ENCODE measurements at places on chromosomes 3 and 15. TPM values are rescaled to one million over a fixed set of nuclear protein-coding genes. Genes with fewer than 3 reads are reported as not detected.

DNA sequence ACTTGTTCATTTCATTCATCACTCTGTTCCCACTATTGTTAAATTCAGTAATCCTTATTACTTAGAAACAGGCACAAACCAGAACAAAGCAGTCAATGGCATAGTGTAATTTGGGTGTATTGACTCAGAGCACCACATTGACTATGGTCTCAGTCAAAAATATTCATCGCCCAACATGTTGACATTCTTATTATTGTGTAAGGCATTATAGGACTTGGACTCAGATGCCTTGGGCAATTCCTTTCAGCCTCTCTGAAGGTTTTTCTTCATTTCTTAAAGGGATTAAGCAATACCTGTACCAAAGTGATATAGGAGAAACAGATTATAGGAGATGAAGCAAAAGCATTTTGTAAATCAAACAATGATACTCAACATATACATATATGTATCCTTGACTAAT, 114.7 kb upstream of the BHLHE40 start:
- H3K4me1 ChIP-seq: peaks cover 17% of the 10 kb centered on the region
- no peak overlapping the region for H3K4me3 ChIP-seq
- H3K27ac ChIP-seq: no peak overlapping the region
- no peak for DNase-seq
- H3K27me3 ChIP-seq: no peaks in the 10 kb centered on the region

DNA sequence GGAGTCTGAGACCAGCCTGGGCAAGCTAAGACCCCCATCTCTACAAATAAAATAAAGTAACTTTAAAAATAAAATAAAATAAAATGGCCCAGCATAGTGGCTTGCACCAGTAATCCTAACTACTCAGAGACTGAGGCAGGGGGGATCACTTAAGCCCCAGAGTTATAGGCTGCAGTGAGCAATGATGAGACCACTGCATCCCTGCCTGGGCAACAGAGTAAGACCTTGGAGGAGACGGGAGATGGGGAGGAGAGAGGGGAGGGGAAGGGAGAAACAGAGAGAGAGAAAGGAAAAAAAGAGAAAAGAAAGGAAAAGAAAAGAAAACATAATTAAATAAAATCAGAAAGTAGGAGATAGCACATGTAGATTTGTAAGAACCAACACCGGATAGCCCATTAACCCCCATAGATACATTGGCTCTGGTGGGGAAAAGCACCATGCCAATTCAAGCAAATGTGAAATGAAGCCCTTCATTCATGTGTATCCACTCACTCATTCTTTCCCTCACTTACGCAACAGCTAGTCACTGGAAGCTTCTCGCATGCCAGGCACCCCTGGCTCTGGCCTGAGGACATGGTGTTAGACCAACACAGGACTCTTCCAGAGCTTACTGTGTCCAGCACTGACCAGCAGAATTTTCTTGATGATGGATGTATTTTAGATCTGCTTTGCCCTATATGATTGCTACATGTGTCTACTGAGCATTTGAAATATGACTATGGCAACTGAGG, 183.2 kb downstream of the MAGI1 start:
- H3K36me3 ChIP-seq: no peaks in the 10 kb centered on the region
- no peak for DNase-seq
- no peak overlapping the region for H3K4me3 ChIP-seq
- H3K27me3 ChIP-seq: no peaks in the 10 kb centered on the region
- no peak overlapping the region for H3K27ac ChIP-seq

DNA sequence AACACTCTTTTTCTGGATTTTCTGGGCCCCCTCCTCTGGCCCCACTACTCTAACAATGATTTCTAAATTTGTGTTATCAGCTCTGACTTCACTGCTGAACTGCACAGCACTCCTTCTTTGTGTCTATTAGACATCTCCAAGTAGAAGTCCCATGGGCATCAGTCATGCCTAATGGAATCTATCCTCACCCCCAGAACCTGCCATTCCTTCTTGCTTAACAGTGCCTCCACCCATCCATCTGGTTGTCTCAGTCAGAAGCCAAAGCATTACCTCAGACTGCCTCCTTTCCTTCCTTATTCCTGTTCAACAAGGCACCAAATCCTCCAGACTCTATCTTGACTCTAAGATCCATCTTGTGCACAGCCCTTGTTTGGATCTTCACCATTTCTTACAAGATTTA, 36.2 kb downstream of the SSR3 start:
- no peak for DNase-seq
- H3K27ac ChIP-seq: no peak overlapping the region
- no peaks in the 10 kb centered on the region for H3K27me3 ChIP-seq
- no peak overlapping the region for H3K4me3 ChIP-seq
- H3K36me3 ChIP-seq: peaks cover 60% of the 10 kb centered on the region

DNA sequence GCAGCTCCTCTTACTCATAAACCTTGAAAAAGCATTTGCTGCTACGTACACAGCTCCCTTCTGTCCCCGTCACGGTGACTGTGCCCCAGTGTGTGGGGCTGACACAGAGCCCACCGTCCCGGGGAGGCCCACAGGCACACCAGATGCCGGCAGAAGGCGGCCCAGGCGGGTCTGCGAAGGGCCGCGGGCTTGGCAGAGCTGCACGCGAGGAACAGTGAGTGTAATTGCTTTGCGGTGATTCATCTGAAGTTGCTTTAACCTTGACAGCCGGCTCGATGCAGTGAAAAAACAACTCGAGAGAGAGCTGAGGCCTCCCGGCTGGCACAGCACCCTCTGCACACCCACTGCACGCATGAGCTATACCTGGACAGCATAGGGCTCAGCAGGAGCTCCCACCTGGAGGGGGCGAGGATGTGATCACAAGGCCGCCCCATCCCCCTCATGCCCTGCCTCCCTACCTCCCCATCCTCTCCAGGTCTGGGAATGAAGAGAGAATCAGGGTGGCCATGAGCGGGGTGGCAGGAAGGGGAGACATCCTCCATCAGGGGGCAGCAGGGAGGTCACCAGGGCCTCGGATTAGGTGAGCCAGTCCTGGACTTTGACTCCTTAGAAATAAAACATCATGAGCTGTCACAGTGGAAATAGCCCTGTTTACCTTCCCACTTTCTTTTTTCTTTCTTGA, 172.7 kb downstream of the MEGF11 start:
- H3K4me1 ChIP-seq: peaks cover 16% of the 10 kb centered on the region
- no peaks in the 10 kb centered on the region for H3K27me3 ChIP-seq

- peaks cover 45% of the 10 kb centered on the region for H3K4me1 ChIP-seq
- H3K27me3 ChIP-seq: no peaks in the 10 kb centered on the region
- peak overlapping the region; percentile 60 for H3K27ac ChIP-seq
- no peaks in the 10 kb centered on the region for H3K36me3 ChIP-seq
- H3K4me3 ChIP-seq: no peak overlapping the region
- DNase-seq: no peak
Observed at GRCh38 chr3:98972155-98972554, 70.7 kb upstream of the DCBLD2 start.

- no peaks in the 10 kb centered on the region for H3K4me1 ChIP-seq
- H3K27me3 ChIP-seq: no peaks in the 10 kb centered on the region
- H3K27ac ChIP-seq: no peak overlapping the region
- DNase-seq: no peak
Observed at GRCh38 chr3:31946484-31947081, 34.5 kb downstream of the OSBPL10 start.

DNA sequence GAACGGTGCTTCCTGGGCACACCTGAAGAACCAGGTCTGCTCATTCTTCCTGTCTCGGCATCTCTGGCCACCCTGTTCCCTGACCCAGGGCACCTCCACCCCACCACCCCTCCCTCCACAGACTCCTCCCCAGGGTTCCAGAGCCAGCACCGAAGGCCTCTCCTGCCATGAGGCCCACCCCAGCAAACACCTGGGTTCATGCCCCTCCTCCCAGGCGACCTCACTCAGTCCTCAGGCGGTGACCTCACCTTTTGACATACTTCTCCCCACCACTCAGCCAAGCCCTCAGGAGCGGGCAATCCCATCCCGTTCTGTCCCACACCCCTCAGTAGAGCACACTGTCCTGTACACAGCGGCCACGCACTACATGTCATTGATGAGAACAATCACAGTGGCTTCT, 72.3 kb downstream of the RPN1 start:
- no peak overlapping the region for H3K27ac ChIP-seq
- no peak overlapping the region for H3K4me3 ChIP-seq

- DNase-seq: no peak
- H3K36me3 ChIP-seq: peaks cover 17% of the 10 kb centered on the region
- no peak overlapping the region for H3K27ac ChIP-seq
Observed at GRCh38 chr3:28316226-28316625, 32.3 kb upstream of the ZCWPW2 start.

GRCh38 chr15:41659190-41659589, 1.0 kb upstream of the MGA start:
- H3K4me1 ChIP-seq: peaks cover 10% of the 10 kb centered on the region
- H3K27me3 ChIP-seq: no peaks in the 10 kb centered on the region
- no peaks in the 10 kb centered on the region for H3K36me3 ChIP-seq
- H3K4me3 ChIP-seq: no peak overlapping the region

- no peaks in the 10 kb centered on the region for H3K27me3 ChIP-seq
- H3K27ac ChIP-seq: no peak overlapping the region
- H3K36me3 ChIP-seq: peaks cover 24% of the 10 kb centered on the region
- H3K4me3 ChIP-seq: no peak overlapping the region
- no peak for DNase-seq
Observed at GRCh38 chr15:34132881-34133280, 31.0 kb downstream of the PGBD4 start.

- peaks cover 6% of the 10 kb centered on the region for H3K36me3 ChIP-seq
- no peak for DNase-seq
- H3K4me1 ChIP-seq: peaks cover 8% of the 10 kb centered on the region
- H3K27me3 ChIP-seq: no peaks in the 10 kb centered on the region
- no peak overlapping the region for H3K27ac ChIP-seq
Observed at GRCh38 chr3:98827221-98827920, 64.2 kb downstream of the ST3GAL6 start.

GRCh38 chr3:190826018-190826417, 36.5 kb downstream of the GMNC start:
- DNase-seq: no peak
- no peaks in the 10 kb centered on the region for H3K36me3 ChIP-seq
- H3K4me3 ChIP-seq: no peak overlapping the region
- no peaks in the 10 kb centered on the region for H3K4me1 ChIP-seq
- H3K27me3 ChIP-seq: no peaks in the 10 kb centered on the region

- no peak overlapping the region for H3K4me3 ChIP-seq
- no peak for DNase-seq
- H3K36me3 ChIP-seq: no peaks in the 10 kb centered on the region
- H3K27ac ChIP-seq: 0 out of 2 replicates have a peak overlapping the region, but pooled peaks have one; percentile 22
- H3K4me1 ChIP-seq: no peaks in the 10 kb centered on the region
Observed at GRCh38 chr3:111781561-111782446, 77.3 kb upstream of the PHLDB2 start.

GRCh38 chr15:63110428-63111026, 11.1 kb upstream of the LACTB start:
- no peaks in the 10 kb centered on the region for H3K36me3 ChIP-seq
- no peak overlapping the region for H3K27ac ChIP-seq
- H3K4me1 ChIP-seq: peaks cover 23% of the 10 kb centered on the region
- no peaks in the 10 kb centered on the region for H3K27me3 ChIP-seq
- H3K4me3 ChIP-seq: no peak overlapping the region

- H3K27me3 ChIP-seq: peaks cover 9% of the 10 kb centered on the region
- H3K4me3 ChIP-seq: no peak within 1 kb of the TSS
- DNase-seq: no peak
- H3K36me3 ChIP-seq: no peaks in the 10 kb centered on the region
- no peak within 1 kb of the TSS for H3K27ac ChIP-seq
- H3K4me1 ChIP-seq: no peaks in the 10 kb centered on the region
Observed at GRCh38 chr3:150972366-150973071, at the start of gene CLRN1. Gene CLRN1 (minus strand): TSS chr3:150972727. CDS start chr3:150972708, 19 bp downstream.

DNA sequence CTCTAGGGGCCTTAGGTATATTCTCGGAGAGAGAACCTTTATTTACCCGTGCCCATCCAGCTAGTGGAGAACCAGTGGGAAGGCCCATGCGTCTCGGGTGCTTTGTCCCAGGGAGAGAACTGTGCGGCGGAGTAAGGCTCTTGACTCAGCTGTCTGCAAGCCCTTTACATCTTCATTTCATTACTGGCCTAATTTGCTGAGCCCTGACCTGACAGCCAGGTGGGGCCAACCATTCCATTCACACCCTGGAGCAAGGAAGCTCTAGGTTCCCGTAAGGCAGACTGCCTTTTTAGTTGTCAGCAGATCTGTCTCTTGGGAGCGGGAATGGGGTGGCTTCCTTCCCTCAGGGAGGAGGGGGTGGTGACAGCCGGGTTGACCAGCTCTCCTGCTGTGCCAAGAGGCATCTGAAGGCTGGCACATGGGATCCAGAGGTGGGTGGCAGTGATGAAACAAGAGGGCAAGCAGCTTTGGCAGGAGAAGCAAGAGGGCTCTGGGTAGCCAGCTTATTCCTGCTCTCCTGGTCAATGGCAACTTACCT, 36.4 kb downstream of the SV2B start:
- no peak for DNase-seq
- no peak overlapping the region for H3K27ac ChIP-seq
- no peak overlapping the region for H3K4me3 ChIP-seq
- H3K36me3 ChIP-seq: no peaks in the 10 kb centered on the region
- H3K4me1 ChIP-seq: peaks cover 4% of the 10 kb centered on the region

DNA sequence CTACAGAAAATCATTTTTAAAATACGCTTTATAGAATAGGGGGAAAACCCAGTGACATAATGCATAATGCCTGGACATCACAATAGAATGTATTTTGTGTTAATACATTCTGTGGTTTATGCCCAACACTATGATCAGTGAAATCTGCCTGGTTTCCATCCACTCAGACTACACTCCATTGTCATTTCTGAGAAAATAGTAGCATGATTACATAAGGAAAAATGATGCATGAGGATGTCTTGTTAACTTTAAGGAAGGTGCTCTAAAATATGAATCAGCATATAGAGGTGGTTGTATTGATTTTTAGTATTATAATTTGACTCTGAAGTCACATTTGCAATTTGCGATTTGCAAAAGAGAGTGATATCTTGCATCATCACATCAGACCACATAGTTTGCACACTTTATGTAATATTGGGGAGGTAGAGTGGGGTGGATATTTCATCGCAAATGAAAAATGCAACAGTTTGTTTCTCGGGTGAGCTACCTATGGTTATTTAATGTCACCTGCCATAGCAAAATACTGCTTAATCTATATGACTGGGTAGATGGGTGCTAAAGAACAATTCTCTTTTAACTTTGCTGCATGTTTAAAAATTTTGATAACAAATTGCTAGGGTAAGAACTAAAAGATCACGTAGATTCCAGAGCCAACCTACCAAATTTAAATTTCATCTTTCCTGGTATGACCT, 403.9 kb downstream of the IL5RA start:
- DNase-seq: no peak
- no peak overlapping the region for H3K4me3 ChIP-seq
- no peaks in the 10 kb centered on the region for H3K36me3 ChIP-seq

GRCh38 chr15:36332301-36332700, 247.1 kb upstream of the CDIN1 start:
- no peaks in the 10 kb centered on the region for H3K27me3 ChIP-seq
- H3K27ac ChIP-seq: no peak overlapping the region
- H3K4me3 ChIP-seq: no peak overlapping the region
- DNase-seq: no peak

GRCh38 chr3:115788921-115789470, 165.7 kb downstream of the GAP43 start:
- no peak overlapping the region for H3K4me3 ChIP-seq
- no peaks in the 10 kb centered on the region for H3K27me3 ChIP-seq
- H3K36me3 ChIP-seq: no peaks in the 10 kb centered on the region
- peaks cover 10% of the 10 kb centered on the region for H3K4me1 ChIP-seq

The FGF7 gene
- polyA plus RNA-seq: 0.25 TPM

The IL16 gene
- not detected for polyA plus RNA-seq

The TMIE gene
- polyA plus RNA-seq: 0.03 TPM

The CACNA2D3 gene
- polyA plus RNA-seq: 0.36 TPM

The PIF1 gene
- polyA plus RNA-seq: 12.4 TPM

The IGDCC3 gene
- polyA plus RNA-seq: 0.43 TPM

The ACKR4 gene
- polyA plus RNA-seq: 0.10 TPM

The SLC12A1 gene
- not detected for polyA plus RNA-seq

The TBC1D21 gene
- polyA plus RNA-seq: not detected

The KIF7 gene
- polyA plus RNA-seq: 11.2 TPM

The FBXO40 gene
- polyA plus RNA-seq: not detected

The CCDC54 gene
- not detected for polyA plus RNA-seq

The ALPK3 gene
- 0.16 TPM for polyA plus RNA-seq

The IQCF5 gene
- polyA plus RNA-seq: not detected

The CA12 gene
- polyA plus RNA-seq: 44.3 TPM
